LNCaP clone FGC (cell line): ENCODE measurements at places on chromosomes 12 and 14.

GRCh38 chr14:67426983-67427606 lies 15.1 kb upstream of the PLEK2 start:
- peak; percentile 68 for DNase-seq

GRCh38 chr14:55092341-55092740 lies 36.7 kb upstream of the LGALS3 start:
- DNase-seq: no peak

DNA sequence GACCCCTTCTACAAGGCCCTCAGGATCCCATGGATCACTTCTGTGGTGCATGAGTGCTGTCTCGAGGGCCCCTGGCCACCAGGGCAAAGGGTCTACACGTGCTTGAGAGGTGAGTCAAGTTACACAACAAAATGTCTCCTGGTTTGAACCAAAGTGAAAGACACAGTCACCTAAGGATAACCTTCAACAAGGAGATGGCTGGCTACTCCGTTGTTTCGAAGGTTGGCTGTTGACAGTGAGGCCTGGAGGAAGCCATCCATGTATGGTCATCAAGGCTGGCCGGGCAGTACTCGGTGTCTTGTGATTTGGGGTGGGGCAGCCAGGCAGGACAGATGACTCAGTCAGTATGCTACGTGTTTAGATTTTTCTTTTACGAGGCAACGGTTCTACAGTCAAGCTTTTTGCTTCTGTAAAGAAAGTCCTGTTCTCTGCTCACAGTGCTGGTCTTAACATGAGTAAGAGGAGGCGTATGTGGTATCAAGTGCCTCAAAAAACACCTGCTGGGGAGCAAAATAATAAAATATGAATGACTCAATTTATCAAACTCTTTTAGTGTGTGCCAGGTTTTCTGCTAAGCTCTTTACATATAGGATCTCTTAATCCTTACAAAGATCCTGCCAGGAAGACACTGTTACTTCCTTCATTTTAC lies 18.0 kb upstream of the NT5DC3 start:
- DNase-seq: peak; percentile 83

GRCh38 chr12:131390412-131391334 lies 320.2 kb upstream of the SFSWAP start:
- no peak for DNase-seq

GRCh38 chr12:48631071-48631470 lies 51.0 kb downstream of the KANSL2 start:
- DNase-seq: peak; percentile 2

DNA sequence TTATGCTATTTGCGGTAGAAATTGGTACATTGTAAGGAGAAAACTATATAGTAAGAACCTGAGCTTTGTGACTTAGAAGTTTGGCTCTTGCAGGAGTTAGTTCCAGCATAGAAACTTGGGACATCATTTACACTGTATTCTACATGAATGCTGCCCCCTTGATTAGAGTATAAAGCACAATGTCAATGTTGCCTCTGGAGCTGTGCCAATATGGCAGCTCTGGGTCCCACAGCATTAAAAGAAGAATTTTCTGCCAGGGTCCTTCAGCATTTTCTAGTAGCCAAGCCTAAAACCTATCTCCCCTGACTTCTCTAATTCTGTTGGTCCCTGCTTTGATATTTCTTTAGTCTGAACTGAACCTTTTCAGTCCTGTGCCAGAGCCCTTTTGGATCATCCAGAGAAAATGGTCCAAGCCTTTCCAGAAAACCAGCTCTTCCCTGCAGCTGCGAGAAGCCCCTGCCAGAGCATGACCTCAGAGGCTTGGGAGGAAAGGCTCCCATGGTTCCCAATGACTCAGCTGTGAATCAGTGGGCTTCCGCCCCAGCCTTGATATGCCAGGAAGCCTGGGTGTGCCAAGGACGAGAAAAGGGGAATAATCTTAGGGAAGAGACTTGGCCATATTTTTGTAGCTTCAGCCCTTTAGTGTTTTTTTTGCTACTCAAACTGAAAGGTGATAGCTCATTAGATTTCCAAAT lies 43.2 kb downstream of the PLEKHG7 start:
- no peak for DNase-seq

- DNase-seq: no peak
Measured at GRCh38 chr14:31307198-31307597, 99.6 kb upstream of the HECTD1 start.

DNA sequence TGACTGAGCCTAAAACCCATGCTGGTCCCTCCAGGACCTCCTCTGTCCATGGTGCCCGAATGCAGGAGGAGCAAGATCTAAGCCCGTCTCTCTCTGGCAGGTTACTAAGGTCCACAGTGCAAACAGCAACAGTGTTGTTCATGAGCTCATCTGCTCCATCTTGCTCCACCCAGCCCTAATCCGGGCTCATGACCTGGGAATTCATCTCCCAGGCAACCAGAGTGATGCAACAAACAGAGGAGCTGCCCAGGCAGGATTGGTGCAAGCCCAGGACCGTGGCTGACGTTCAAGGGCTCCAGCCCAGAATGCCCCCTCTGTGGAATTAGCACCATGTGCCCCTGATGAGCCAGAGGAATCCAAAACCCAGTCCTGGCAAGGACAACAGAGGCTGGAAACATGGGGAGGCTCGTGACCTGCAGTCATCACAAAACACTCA lies 29.9 kb downstream of the HSPB8 start:
- DNase-seq: no peak
